ENCODE measurements at places on chromosomes 5 and 9. TPM values are rescaled to one million over a fixed set of nuclear protein-coding genes. Genes with fewer than 3 reads are reported as not detected.
A peak's percentile ranks its signal among the peaks of the same experiment; 100 is the strongest.

The GABRG2 gene
- total RNA-seq: 4.5 TPM

The INIP gene
- 17.6 TPM for total RNA-seq

DNA sequence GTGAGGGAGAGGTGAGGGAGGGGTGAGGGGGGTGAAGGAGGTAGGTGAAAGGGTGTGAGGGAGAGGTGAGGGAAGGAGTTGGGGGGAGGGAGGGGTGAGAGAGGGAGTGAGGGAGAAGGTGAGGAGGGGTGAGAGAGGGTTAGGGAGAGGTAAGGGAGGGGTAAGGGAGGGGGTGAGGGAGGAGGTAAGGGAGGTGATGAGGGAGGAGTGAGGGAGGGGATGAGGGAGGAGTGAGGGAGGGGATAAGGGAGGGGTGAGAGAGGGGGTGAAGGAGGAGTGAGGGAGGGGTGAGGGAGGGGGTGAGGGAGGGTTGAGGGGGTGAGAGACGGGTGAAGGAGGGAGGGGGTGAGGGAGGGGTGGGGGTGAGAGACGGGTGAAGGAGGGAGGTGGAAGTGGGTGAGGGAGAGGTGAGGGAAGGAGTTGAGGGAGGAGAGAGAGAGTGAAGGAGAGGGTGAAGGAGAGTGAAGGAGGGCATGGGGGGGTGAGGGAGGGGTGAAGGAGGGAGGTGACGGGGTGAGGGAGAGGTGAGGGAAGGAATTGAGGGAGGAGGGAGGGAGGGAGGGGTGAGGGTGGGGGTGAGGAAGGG, 18.5 kb downstream of the NINJ1 start:
- DNase-seq: peak; percentile 3

DNA sequence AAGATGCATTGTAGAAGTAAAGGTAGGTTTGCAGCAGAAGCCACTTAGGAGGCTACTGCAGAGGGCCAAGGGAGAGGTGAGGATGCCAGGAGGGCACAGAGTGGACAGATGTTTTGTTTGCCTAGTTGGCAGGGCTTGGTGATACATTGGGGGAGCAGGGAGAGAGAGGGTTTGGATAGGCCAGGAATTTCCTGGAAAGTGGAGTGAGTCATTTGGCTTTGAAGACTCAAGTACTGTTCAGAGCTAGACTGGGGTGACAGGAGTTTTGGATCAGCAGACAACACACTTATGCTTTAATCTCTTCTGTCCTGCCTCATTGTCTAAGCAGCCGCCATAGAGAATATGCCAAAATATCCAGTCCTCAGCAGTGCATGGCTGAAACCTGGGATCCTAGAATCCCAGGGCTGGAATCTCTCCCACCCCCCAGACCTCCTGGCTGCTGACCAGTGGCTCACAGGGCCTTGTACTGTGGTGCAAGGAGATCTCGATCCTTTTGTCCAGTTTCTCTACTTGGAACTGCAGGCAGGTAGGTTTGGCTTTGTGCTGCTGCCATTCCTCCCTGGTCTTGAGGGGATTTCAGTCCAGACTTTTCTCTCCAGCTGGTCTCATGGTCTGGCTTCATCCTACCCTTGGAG, 11.0 kb downstream of the TMEM268 start:
- no peak for DNase-seq

- DNase-seq: no peak
Measured at GRCh38 chr5:67042176-67043003, 154.2 kb downstream of the CD180 start.

DNA sequence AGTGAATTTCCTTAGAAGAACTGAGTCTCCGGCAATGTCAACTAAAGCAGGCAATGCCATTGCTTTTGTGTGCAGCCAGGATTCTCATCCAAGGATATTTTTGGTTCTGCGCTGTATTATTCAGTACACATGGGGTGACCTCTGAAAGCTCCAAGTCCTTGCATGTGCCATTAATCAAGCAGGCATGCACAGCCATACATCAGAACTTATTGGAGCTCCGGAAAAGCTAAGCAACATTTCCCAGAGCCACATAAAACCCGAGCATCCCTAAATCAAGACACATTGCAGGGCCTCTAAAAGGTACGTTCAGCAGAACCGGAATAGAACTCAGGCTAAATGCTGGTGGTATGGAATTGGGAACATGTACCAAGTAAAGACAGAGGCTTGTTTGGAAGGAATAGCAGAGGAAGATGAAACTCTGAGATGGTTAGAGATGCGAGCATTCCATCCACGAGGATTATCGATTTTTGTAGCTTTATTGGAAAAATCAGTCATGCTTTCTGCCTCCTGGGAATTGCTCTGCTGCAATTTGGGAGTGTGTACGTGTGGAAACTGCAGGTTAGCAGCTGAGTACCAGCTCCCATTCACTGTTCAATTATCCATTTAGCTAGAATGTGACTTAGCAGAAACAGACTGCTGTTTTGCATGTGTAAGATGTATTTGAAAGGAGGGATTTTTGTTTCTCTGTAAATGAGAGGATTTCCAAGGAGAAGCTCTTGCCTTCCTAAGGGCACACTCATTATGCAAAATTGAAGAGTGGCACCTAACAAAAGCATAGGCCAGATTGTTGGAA, 143.7 kb upstream of the WWC1 start:
- DNase-seq: no peak

- DNase-seq: no peak
Measured at GRCh38 chr9:101342595-101342994, 42.2 kb downstream of the BAAT start.

DNA sequence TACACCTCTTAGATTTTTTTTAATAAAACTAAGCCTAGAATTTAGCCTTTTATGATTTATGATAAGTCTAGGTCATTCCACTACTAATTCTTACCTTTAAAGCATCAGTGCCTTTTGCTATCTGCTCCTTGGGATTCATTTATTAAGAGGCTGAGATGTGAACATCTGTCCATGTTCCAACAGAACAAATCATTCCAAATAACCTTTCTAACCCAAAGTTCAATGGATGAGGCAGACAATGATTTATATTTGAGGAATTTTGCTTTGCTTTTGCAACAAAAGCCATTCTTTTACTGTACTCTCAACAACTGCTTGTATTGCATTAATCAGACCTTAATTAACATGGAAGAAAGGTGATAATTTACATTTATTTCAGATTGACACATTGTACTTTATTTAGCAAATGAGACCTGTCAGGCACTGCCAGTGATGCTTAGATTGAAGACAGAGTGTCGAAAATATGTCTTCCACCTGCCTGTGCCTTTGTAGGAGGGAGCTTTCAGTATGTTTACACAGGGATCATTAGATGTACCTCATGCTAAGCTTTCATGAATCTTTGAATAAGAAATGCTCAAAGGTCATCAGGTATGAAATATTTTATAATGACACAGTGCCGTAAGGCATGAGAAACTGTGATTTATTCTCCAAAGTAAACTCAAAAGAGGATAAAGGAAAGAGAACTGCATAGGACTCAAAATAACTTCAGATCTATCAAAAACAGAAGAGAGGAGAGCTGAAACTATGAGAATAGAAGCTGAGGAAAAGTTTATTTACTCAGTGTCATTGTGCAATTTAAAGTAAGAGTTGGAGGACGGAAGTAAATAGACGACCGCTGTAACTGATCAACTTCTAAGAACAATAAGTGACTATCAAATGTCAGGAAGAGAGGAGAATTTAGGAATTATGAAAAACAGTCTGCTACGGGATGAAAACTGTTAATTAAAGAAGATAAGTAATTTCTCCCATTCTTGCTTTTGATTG, 36.7 kb upstream of the IZUMO3 start:
- no peak for DNase-seq

The ANKRD18A gene
- 32.3 TPM for total RNA-seq

DNA sequence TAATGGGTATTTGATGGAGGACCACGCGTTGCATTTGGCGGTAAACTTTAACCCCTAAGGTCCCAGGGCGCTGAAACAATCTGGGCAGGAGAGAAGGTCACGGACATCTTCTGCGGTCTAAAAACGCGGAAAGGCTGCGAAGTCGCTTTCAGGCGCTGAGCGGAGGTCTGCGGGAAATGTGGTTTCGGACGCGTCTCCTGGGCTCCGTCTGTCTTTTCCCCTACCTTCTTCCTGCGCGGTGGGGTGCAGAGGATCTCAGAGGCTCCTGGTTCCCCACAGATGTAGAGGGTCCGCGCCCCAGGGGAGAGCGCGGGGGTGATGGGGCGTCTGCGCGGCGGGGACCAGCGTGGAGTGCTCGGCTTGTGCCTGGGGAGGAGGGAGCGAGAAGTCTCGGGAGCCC, 58.4 kb downstream of the ZNF510 start:
- no peak for DNase-seq

DNA sequence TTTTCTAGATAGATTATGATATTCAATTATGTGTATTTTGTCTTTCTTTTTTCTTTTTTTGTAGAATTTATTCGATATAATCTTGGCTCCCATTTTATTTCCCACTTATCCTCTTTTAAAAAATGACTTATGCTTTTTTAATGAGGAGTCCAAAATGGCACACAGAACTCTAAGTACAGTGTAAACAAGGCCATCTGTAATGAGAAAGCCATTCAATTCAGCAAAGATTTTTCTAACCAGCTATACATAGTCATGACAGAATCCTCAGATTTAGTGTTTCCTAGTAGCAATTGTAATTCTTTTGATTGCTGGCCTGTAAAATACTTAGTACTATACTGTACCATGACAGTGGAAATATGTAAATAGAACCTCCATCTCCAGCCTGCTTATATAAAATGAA, 651.4 kb downstream of the RAB3C start:
- no peak for DNase-seq

- DNase-seq: no peak
Measured at GRCh38 chr9:1200847-1201251, 150.7 kb downstream of the DMRT2 start.

DNA sequence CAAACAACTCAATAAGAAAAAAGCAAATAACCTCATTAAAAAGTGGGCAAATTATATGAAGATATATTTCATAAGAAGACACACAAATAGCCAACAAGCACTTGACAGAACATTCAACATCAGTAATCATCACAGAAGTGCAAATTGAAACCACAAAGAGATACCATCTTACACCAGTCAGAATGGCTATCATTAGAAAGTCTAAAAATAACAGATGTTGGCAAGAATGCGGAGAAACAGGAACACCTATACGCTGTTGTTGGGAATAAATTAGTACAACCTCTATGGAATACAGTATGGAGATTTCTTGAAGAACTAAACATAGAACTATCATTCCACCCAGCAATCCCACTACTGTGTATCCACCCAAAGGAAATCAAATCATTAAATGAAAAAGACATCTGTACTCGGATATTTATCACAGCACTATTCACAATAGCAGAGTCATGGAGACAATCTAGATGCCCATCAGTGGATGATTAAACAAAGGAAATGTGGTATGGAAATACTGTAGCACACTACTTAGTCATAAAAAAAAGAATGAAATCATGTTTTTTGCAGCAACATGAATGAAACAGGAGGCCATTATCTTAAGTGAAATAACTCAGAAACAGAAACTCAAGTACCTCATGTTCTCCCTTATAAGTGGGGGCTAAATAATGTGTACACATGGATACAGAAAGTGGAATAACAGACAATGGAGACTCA, 106.8 kb upstream of the FST start:
- DNase-seq: no peak

DNA sequence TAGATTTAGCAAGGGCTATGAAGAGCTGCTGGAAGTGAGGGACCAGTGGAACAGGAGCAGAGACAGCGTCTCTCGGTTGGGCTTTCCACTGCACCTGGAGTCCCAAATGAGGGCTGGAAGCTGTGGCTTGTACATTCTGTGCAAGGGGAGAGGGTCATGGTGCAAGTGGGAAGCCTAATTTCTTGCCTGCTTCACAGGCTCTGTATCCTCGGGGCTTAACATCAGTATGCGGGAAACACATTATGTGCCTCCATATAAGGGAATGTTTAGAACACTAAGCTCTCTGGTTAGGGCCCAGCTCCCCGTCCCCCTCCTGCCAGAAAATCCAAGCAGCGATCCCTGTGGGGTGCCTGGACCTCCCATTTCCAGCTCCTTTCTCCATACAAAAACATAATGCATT, 89.0 kb upstream of the NIPAL4 start:
- DNase-seq: no peak

- peak; percentile 19 for DNase-seq
Measured at GRCh38 chr5:144247131-144247530, 76.5 kb downstream of the KCTD16 start.

DNA sequence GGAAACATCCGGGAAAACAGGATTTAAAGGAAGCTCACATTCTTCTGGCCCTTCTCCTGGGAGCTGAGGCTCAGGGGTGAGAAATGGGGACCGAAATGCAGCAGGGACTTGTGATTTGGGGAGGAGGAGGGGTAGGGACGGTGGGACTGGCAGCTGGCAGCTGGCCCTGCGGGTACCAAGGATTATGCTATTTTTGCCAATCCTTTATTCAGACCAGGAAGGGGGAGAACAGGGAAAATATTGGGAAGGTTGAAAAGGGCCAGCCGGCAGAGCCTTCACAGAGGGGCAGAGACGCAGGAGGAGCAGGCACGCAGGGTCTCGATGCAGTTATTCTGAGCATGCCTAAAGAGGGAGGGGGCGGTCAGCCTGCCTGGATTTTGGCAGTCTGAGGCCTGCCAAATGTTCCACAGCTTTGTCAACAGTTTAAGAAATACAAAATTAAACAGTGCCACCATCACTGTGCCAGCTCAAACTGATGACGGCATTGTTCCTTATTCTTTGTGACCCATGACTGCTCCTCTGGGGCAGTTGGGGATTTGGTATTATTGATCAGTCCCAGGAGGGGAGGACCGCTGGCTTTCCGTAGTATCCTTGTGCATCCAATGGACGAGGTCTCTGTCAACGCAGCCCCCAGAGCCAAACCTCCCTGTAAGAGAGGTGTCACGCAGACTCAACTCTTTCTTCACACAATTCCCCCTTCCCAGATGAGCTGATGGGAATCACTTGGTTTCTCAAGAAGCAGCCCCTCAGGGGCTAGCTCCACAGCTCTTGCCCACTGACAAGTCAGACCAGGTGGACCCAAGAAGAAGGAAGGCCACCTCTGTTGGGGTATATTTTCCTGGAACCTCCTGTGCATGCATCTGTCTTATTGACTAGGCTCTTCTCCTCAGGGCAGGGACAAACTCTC, 553.3 kb downstream of the BNC2 start:
- no peak for DNase-seq

GRCh38 chr5:157568720-157569119, 6.9 kb downstream of the ADAM19 start:
- DNase-seq: no peak

DNA sequence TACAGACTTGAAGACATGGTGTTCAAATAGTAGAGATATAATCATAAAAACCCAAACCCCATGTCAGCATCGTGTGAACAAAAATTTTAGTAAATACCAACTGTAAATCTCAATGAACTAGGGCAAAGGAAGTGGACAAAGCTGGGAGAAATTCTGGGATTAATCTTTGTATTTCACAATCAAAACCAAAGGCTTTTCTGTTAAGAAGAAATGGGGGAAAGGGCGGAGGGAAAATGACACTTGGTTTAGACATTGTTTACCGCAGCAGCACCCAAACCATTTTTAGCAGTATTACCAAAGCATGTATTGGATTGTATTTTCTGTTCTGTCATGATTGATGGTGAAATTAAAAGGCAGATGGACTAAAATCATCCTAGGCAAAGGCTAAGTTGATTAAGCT, 134.2 kb upstream of the PRSS3 start:
- DNase-seq: no peak

DNA sequence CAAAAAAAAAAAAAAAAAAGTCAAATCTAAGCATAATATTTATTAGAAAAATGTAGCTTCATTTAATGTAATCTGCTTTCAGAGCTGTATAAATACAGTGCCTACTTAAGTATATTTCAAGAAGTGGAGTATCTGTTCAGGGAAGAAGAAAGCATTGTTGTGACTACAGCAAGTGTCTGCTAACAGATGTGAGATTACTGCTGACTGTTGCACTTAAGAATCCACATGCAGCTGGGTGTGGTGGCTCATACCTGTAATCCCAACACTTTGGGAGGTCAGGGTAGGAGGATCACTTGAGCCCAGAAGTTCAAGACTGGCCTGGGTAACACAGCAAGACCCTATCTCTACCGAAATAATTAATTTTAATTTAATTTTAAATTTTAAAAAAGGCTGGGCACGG, 19.0 kb downstream of the KDM3B start:
- no peak for DNase-seq

The PTGDS gene
- not detected for total RNA-seq
